ENCODE measurements at places on chromosomes 3 and 15.
A peak's percentile ranks its signal among the peaks of the same experiment; 100 is the strongest.

- peak; percentile 47 for DNase-seq
These were observed 8.8 kb downstream of the DLL4 start for GRCh38 chr15:40937762-40938535.

GRCh38 chr3:24520976-24521419 lies 26.3 kb upstream of the THRB start:
- DNase-seq = no peak

DNA sequence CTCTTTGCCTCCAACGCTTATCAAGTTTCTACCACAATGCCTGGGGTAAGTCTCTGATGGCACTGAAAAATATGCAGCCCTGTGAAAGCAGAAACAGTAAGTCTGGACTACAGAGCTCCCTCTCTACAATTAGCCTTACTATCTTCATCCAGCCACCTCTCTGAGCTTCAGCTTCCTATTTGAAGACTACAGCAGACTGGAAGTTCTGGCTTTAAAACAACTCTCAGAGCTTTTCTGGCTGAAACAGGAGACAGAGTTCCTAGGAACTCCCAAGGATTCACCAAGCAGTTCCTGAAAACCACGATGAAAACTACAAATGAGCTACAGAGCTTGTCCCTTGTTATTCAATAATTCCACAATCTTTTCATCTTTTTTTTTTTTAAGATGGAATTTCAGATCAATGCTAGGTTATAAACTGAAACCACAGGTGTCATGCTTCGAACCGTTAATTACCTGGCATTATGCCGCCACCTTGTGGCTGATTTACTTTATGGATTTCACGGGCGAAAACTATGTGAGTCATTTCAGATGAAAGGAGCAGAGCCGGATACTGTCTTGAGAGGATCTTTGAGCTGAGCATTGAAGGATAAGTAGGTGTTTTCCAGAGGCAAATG lies 3.9 kb downstream of the CRYGS start:
- DNase-seq = peak; percentile 91

DNA sequence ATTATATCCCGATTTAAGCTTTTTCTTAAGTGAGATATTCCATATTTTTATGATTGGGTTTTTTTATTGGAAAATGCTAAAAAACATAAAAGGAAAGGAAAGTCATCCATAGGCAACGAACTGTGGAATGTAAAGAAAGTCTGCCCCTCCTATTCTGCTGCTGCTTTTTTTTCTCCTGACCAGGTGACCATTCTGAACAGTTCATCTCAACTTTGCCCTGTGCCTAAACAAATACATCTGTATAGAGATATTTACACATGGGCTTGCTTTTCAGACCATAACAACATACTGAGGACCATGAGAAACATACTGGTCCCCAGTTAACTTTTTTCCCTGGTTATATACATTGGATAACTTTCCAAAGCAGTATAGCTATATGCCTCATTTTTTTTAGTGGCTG lies 18.9 kb upstream of the MLF1 start:
- DNase-seq = no peak

DNA sequence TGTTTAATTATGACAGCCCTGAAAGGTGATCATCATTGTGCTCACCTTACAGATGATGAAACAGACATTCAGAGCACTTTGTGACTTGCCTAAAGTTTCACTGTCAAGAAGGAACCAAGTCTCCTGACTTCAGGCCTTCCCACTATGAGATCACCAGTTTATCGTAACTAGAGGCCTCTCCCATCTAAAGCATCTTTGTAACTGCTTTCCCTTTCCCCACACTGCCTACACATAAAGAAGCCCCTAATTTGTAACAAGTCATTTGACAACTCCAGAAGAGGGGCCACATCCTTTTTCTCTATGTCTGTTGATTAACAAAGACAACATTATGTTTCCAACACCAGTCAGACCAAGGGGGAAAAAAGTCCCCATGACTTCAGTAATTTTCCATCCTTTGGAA lies 1.1 kb downstream of the KLHL6 start:
- DNase-seq = no peak

- DNase-seq = no peak
These were observed 263.9 kb upstream of the TGFBR2 start for GRCh38 chr3:30342318-30343060.

DNA sequence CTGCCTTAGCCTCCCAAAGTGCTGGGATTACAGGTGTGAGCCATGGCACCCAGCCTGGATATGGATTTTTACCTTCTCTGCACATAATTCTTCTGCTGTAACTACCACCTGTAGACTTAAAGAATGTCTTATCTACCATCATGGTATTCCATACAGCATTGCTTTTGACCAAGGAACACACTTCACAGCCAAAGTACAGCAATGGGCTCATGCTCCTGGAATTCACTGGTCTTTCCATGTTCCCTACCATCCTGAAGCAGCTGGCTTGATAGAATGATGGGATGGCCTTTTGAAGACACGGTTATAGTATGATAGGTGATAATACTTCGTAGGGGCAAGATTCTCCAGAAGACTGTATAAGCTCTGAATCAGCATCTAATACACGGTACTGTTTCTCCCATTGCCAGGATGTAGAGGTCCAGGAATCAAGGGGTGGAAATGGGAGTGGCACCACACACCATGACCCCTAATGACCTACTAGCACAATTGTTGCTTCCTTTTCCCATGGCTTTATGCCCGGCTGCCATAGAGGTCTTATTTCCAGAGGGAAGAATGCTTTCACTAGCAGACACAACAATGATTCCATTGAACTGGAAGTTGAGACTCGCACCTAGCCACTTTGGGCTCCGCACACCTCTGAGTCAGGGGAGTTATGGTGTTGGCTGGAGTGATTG lies 60.9 kb upstream of the CDV3 start:
- peak; percentile 17 for DNase-seq

GRCh38 chr3:97835761-97836160 lies 13.9 kb downstream of the CRYBG3 start:
- no peak for DNase-seq

DNA sequence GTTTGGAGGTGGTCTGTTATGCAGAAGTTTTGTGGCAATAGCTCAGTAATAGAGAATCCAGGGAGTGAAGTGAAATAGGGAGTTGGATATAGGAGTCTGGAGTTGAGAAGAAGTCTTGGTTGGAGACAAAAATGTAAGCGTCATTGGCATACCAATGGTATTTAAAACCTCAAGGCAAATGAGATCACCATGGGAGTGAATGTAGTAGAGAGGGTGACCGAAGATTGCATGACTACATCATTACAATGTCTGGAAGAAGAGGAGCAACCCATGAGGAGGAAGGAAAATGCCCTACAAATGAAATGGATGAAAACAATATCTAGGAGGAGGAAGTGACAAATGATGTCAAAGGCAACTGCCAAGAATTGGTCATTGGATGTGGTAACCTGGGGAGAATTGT lies 54.4 kb downstream of the CNTN4 start:
- no peak for DNase-seq

Measured in endodermal cell (in vitro differentiated cells).